ENCODE measurements at places on chromosomes 16 and 17. TPM values are rescaled to one million over a fixed set of nuclear protein-coding genes. Genes with fewer than 3 reads are reported as not detected.

GRCh38 chr17:44820631-44821212 is 9.4 kb downstream of the GJC1 start:
- no peak for DNase-seq

GRCh38 chr17:35879773-35880654 is at the start of gene CCL5:
TSS of gene CCL5 (minus strand) at chr17:35880360.
- DNase-seq, result peak; percentile 91

PARD6A gene
- total RNA-seq, result 3.0 TPM

NPW gene
- total RNA-seq, result not detected

PPP1R1B gene
- not detected for total RNA-seq

DNA sequence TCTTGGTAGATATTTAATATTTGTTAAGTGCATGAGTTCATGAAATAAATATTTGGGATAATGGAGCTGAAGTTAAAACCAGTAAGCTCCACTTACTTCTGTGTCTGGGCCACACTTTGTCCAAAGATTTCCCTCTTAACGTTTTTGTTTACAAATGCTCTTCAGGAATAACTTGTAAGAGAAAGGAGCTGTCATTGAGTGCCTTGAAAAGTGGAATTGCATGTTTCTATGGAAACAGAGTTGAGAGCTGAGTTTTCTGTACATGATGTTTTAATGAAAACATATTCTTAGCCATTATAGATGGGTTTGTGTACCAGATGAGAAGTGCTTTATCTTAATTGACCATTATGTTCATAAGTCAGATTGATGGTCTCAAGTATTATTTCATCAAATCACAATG is 1045.4 kb upstream of the EEF2KMT start:
- DNase-seq, result no peak

- DNase-seq, result no peak
These were observed 16.6 kb upstream of the LITAF start for GRCh38 chr16:11603331-11603750.

GRCh38 chr17:16197276-16197675 is 18.1 kb downstream of the NCOR1 start:
- DNase-seq, result no peak

TOX3 gene
- total RNA-seq, result not detected

GRCh38 chr17:39938140-39938869 is 10.8 kb downstream of the LRRC3C start:
- DNase-seq, result no peak

- no peak for DNase-seq
These were observed 402.7 kb downstream of the SOX9 start for GRCh38 chr17:72523491-72523890.

- no peak for DNase-seq
These were observed 9.4 kb downstream of the RPH3AL start for GRCh38 chr17:343211-343610.

GRCh38 chr17:46890638-46891037 is 32.3 kb upstream of the GOSR2 start:
- no peak for DNase-seq

CCL5 gene
- total RNA-seq, result 398 TPM

PMM2 gene
- 29.6 TPM for total RNA-seq

TEX19 gene
- total RNA-seq, result not detected

CCL2 gene
- total RNA-seq, result not detected

- DNase-seq, result no peak
These were observed 44.9 kb downstream of the SLC47A1 start for GRCh38 chr17:19578545-19578944.

DNA sequence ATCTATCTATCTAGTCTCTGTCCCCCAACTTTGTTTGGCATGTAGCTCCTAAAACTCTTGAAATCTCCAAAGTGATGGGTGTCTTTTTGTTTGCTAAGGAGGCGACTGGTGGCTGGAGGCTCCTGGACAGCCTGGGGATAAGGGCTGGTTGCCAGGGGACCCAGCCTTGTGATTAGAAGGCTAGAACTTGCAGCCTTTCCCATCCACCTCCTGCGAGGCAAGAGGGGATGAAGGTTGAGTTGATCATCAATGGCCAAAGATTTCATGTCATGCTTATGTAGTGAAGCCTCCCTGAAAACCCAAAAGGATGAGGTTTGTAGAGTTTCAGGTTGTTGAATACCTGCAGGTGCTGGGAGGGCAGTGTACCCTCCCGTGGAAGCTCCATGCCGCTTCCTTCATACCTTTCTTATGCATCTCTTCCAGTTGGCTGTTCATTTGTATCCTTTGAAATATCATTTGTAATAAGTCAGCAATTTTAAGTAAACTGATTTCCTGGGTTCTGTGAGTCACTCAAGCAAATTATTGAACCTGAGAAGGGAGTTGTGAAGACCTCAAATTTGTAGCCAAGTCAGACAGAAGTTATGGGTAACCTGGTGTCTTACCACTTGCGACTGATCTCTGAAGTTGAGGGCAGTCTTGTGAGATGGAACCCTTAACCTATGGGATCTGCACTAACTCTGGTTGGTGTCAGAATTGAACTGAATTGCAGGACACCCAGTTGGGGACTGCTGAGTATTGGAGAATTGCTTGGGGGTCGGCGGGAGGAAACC is 202.4 kb downstream of the SEC14L1 start:
- DNase-seq, result no peak

DNA sequence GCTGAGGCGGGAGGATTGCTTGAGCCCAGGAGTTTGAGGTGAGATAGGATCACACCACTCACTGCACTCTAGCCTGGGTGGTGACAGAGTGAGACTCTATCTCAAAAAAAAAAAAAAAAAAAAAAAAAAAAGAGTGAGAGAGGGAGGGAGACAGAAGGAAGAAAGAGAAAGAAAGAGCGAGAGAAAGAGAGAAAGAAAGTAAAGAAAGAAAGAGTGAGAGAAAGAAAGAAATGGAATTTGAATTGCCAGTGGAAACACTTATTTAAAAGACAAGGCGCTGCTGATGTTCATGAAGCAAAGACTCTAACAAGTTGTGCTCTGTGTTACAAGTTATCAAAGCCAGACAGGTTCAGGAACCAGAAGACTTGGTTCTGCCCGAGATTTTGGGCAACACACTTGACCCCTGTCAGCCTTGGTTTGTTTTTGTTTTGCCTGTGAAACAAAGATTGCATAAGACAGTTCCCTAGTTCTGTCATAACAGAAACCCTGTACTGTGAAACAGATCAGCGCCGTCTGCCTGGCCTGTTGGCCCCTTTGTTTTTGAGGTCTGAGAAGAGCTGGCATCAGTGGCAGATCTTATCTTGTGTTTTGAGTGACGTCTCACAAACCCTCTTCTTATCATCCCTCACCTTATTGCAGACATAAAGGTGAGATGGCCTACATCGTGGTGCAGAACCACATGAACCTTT is 55.4 kb upstream of the ENDOV start:
- no peak for DNase-seq

GRCh38 chr16:61684541-61684940 is 351.7 kb downstream of the CDH8 start:
- DNase-seq, result no peak

CHRNE gene
- total RNA-seq, result 5.5 TPM

DNA sequence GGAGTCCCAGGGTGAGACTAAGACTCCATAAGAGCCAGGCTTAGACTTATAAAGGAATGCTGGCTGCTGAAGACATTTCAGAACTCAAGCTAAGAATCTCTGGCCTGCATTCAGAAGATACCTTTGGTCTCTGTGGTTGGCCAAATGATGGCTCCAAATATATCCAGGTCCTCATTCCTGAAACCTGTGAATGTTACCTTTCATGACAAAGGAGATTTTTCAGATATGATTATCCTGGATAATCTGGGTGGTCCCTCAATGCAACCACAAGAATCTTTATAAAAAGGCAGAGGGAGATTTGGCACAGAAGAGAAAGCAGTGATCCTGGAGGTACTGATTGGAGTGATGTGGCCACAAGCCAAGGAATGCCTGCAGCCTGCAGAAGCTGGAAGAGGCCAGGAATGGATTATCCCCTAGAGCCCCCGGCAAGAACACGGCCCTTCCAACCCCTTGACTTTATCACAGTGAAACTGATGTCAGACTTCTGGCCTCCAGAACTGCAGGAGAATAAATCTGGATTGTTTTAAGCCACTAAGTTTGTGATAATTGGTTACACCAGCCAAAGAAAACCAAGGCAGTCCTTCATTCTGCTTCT is 253.3 kb downstream of the SLC39A11 start:
- no peak for DNase-seq

CDH5 gene
- not detected for total RNA-seq

- peak; percentile 70 for DNase-seq
These were observed 1.5 kb downstream of the CASKIN1 start for GRCh38 chr16:2194852-2195321.

C17orf107 gene
- 33.8 TPM for total RNA-seq

GRCh38 chr16:17258848-17259713 is 211.7 kb downstream of the XYLT1 start:
- DNase-seq, result no peak

DNA sequence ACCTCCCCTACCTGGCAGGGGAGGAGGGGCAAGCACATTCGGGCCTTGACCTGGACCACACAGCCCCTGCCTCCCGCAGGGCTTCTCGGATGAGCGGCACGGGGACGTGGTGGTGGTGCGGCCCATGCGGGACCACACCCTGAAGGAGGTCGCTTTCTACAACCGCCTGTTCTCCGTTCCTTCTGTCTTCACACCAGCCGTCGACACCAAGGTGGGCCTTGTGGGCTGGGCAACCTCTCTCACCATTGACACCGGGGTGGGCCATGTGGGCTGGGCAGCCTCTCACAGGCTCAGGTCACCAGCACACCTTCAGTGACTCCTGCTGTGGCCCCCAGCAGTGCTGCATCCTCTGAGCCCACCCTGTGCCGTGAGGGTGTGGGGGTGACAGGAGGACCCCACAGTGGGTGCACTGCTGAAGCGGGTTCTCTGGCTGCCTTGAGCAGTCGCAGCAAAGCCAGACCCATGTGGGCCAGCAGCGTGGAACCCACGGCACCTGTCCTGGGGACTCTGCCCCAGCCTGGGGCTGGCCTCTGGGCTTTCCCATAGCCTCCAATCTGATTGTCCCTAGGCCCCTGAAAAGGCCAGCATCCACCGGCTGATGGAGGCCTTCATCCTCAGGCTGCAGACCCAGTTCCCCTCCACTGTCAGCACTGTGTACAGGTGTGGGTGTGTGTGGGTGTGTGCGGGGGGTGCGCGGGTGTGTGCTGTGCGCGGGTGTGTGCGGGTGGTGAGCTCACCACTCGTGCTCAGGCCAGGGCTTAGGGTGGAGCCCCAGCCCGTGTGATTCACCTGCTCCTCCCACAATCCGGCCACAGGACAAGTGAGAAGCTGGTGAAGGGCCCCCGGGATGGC is 7.5 kb downstream of the CTU2 start:
- DNase-seq, result no peak

AHSP gene
- not detected for total RNA-seq

GRCh38 chr16:3022208-3022683 is 1.5 kb downstream of the HCFC1R1 start:
- DNase-seq, result peak; percentile 76

DNA sequence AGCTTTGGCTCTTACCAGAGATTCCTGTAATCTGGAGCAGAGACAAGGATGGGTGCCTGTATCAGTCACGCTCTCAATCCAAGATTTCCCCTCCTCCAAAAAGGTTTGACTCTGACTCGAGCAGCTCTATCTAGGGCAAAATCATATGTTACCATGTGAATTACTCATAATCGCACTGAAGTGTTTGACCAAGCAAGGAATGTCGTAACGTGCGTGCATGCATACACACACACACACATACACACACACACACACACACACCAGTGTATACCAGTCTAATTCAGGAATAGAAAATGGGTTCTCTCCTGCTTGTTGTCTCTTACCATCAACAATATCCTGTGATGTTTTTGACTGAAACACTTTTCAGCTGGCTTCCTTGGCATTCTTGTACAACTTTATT is 835.1 kb downstream of the KCNJ2 start:
- no peak for DNase-seq

PITPNM3 gene
- total RNA-seq, result 0.30 TPM

SLC5A2 gene
- 2.4 TPM for total RNA-seq

DNA sequence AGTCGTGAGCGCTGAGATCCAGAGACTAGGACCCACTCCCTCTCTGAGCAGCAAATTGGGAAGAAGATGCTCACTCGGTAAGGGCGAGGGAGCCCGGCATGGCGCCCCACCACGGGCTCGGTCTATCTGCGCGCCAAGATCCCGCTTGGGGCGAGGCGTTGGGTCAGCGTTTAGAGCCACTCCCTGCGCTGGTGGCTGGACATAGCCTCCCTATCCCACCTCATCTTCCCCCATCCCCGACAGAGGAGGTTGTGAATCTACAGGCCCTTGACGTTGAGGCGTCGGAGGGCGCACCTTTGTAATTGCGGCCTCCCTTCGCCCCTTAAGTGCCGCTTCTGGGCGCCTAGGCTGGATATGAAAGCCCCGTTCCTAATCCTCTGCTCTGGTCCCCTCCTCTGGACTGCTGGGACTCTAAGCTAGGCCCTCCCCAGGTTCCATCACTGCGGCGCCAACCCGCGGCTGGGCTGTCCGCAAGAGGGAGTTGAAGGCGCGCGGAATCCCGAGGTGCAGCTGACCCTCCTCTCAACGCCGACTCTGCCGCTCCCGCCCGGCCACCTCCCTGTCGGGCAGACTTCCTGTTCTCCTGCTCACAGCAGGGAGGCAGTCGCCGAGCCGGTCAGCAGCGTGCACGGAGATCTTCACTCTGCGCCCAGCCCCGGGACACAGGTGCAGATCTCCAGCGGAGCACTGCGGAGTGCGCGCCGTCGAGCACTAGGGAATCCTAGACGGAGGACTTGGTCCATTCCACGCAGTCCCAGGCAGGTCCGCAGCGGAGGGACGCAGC is 16.1 kb upstream of the HOXB9 start:
- no peak for DNase-seq

KRT39 gene
- total RNA-seq, result not detected

DNA sequence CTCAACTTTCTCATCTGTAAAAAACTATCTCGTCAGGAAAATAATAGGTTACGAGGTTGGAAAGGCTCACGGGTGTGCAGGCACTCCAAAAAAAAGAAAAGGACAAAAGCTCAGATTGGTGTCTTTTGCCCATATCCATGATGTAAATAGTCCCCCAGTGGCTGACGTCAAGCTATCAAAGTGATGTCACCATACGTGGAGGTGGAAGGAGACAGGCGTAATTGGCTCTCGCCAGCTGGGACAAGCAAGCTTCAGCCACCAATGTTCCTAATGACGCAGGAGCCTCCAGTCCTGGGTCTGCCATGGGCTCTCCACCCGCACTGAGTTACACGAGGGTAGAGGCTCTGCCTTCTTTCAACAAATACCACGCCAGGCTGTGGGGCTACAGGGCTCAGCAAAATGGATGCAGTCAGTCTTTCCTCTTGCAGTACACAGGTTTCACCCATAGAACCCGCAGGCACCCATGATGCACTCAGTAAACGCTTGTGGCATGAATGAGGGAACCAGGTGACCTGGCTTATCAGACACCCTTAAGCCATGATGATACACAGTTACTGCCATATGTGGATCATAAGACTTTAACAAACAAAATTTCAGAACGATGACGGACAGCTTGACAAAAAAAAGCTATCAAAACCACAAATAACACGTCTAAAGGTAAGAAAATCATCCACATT is 50.5 kb downstream of the COTL1 start:
- peak; percentile 34 for DNase-seq

DNA sequence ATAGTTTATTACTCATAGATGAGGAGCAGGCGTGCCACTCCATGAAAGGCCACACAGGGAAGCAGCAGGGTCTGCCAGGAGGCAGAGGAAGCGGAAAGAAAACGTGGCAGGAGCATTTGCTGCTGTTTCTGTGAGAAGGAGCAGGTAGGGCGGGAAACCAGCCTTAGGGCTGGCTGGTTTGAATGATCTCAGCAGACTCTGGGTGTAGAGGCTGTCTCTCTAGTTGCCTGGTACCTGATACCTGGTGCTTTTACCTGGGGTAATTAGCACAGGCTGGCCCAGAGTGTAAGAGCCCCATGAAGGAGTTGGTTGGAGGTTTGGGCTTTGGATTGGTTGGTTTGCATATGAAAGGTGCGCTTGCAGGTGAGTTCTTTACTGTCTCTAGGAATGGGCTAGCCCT is 205.0 kb upstream of the CACNG3 start:
- DNase-seq, result no peak
